Activated naive CD8-positive, alpha-beta T cell treated with anti-CD3 and anti-CD28 coated beads, Interleukin-2, amount 10 ng/mL, durations not matched to agents 7 days and 5 days (primary cell): ENCODE measurements at places on chromosomes 12 and 14. TPM values are rescaled to one million over a fixed set of nuclear protein-coding genes. Genes with fewer than 3 reads are reported as not detected.
A peak's percentile ranks its signal among the peaks of the same experiment; 100 is the strongest.

DNA sequence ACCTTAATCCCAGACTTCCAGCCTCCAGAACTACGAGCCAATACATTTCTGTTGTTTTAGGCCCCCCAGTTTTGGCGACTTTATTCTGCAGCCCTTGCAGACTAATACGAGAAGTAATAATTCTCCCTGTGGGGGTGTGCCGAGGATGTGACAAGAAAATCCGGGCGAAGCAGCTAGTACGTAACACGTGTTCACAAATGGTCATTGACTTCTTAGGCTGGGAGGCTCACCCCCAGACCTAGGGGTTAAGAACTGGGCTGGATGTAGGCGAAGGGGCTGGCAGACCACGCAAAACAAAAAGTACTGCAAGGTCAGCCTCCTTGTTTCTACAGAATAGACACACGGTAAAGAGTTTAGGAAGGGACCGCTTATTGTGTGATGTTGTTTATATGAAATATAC lies 69.8 kb upstream of the ESRRB start:
- H3K36me3 ChIP-seq = no peaks in the 10 kb centered on the region
- DNase-seq = no peak
- H3K27ac ChIP-seq = no peak overlapping the region
- H3K4me3 ChIP-seq = no peak overlapping the region
- H3K27me3 ChIP-seq = peaks cover 32% of the 10 kb centered on the region

DNA sequence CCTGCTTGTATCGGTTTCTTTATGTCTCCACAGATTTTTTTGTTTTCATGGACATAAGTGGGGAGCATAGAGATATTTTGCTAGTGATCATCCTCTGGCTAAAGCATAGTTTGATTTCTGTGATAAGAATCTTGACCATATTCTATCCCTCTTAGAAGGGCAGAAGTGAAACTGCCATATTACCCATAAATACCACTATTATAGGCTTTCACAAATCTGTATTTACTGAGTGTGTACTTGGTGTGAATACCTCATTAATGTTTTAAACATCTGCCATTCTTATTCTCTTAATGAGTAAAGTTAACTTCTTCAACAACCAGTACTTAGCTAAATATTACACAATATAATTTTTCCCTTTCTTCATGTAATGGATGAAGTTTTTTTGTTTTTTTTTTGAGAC lies 16.1 kb downstream of the WNK1 start:
- H3K4me1 ChIP-seq = peaks cover 29% of the 10 kb centered on the region
- no peak for DNase-seq
- H3K4me3 ChIP-seq = no peak overlapping the region
- H3K36me3 ChIP-seq = peaks cover 23% of the 10 kb centered on the region

DNA sequence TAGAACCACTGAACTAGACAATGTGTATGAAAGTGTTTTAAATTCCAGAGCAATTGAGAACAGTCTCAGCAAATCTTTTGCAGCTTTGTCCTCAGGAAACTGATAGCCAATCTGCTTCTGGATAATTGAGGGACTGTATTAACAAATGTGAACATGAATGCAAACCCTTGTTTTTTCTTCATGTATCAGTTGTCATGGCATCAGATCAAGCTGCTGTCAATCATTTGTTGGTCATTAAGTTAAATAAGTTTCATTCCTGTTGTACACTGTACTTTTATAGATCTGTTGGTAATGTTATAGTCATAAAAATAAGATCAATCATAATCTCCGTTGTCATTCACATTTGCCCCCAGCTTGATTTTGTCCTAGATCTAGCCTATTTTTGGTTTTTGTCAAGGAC lies 65.5 kb upstream of the RFX4 start:
- peaks cover 2% of the 10 kb centered on the region for H3K27me3 ChIP-seq
- peaks cover 2% of the 10 kb centered on the region for H3K4me1 ChIP-seq
- H3K27ac ChIP-seq = no peak overlapping the region
- no peak for DNase-seq
- H3K36me3 ChIP-seq = peaks cover 1% of the 10 kb centered on the region

The ZNF891 gene
- 3.9 TPM for total RNA-seq

DNA sequence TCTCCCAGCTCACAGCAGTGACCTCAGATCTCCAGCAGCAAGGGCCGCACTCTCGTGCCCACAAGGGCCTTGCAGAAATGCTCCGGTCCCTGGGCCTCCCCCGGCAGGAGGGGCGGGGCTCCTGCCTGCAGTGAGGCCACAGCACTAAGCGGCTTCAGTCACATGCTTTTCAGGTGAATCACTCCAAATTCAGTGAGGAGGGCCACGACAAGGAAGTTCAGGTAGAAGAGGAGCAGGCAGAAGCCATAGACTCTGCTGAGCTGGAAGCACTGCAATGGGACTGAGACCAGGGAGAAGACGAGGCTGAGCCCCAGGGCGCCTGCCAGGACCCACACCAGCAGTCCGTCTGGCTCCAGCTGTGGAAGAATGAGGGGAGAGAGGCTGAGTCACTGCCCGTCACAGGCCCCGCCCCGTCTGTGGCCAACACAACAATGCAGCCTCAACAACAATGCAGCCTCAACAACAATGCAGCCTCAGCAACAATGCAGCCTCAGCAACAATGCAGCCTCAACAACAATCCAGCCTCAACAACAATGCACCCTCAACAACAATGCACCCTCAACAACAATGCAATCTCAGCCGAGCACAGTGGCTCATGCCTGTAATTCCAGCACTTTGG lies 35.2 kb downstream of the SLC8B1 start:
- H3K4me3 ChIP-seq = no peak overlapping the region
- H3K27me3 ChIP-seq = no peaks in the 10 kb centered on the region
- peaks cover 15% of the 10 kb centered on the region for H3K4me1 ChIP-seq
- DNase-seq = no peak
- peaks cover 21% of the 10 kb centered on the region for H3K36me3 ChIP-seq

GRCh38 chr12:26367991-26368730 lies 172.8 kb downstream of the SSPN start:
- no peaks in the 10 kb centered on the region for H3K4me1 ChIP-seq
- DNase-seq = no peak
- H3K27ac ChIP-seq = no peak overlapping the region
- H3K36me3 ChIP-seq = peaks cover 3% of the 10 kb centered on the region
- H3K4me3 ChIP-seq = no peak overlapping the region

GRCh38 chr12:107109726-107110719 lies 16.7 kb upstream of the CRY1 start:
- no peak for DNase-seq
- H3K4me1 ChIP-seq = peaks cover 3% of the 10 kb centered on the region
- peaks cover 37% of the 10 kb centered on the region for H3K27me3 ChIP-seq
- no peaks in the 10 kb centered on the region for H3K36me3 ChIP-seq
- no peak overlapping the region for H3K27ac ChIP-seq
- no peak overlapping the region for H3K4me3 ChIP-seq

DNA sequence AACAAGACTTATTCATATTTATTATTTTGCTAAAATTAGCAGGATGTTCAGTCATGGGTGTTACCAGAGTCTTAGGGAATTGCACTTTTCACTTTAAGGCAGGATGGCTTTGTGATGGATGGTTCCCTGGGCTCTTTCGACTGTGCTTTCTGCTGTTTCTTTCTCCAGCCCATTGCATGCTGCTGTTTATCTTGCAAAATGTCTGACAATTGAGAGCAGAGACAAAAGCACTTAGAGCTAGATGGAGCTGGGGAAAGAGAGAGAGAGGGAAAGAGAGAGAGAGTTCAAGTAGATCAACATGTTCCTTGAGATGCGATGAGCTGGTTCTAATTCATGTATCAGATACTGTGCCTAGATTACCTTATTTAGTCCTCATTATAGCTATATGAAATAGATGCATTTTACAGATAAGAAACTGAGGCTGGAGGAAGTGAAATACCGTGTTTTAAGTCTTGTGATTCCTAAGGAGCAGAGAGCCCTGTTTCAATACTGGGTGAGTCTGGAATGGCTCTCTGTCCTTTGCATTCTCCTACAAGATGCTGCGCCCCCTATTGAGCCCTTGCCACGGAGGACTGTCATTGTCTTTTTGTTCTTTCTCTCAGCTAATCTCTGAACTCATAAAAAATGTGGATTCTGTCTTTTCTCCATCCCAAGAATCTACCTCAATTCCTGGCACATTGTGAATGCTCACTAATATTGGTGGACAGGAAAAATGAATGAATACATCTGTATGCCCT lies 227.9 kb downstream of the ALG10B start:
- no peak overlapping the region for H3K4me3 ChIP-seq
- H3K4me1 ChIP-seq = no peaks in the 10 kb centered on the region
- no peaks in the 10 kb centered on the region for H3K27me3 ChIP-seq
- no peak overlapping the region for H3K27ac ChIP-seq
- H3K36me3 ChIP-seq = no peaks in the 10 kb centered on the region

GRCh38 chr12:18373181-18373580 lies 111.9 kb downstream of the PIK3C2G start:
- DNase-seq = no peak
- no peak overlapping the region for H3K4me3 ChIP-seq
- no peaks in the 10 kb centered on the region for H3K4me1 ChIP-seq
- H3K27ac ChIP-seq = no peak overlapping the region
- no peaks in the 10 kb centered on the region for H3K36me3 ChIP-seq

DNA sequence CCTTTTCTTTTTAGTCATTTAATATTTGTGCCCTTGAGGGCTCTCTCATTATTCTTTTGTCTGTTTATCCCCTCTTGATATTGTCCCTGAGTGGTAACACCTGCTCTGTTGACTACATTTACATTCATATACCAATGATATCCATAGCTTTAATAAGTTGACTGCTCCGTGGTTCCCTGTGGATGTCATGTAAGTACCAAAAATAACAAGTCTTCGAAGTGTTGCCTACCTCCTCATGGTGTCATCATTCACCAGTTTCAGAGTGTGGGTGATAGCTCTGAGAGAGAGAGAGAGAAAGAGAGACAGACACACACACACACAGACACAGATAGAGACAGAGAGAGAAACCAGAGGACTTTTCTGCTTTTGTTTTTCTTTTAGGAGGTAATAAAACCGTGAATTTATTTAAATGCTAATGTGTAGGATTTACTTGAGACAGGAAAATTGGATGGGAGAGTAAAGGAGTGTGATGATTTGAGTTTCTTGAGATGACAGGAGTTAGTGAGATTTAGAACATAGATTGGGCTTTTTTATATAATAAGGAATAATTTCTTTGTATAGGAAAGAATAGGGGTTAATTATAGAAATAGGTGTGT lies 52.2 kb downstream of the PAPOLA start:
- DNase-seq = no peak
- H3K27me3 ChIP-seq = no peaks in the 10 kb centered on the region
- H3K27ac ChIP-seq = no peak overlapping the region
- H3K4me3 ChIP-seq = no peak overlapping the region

DNA sequence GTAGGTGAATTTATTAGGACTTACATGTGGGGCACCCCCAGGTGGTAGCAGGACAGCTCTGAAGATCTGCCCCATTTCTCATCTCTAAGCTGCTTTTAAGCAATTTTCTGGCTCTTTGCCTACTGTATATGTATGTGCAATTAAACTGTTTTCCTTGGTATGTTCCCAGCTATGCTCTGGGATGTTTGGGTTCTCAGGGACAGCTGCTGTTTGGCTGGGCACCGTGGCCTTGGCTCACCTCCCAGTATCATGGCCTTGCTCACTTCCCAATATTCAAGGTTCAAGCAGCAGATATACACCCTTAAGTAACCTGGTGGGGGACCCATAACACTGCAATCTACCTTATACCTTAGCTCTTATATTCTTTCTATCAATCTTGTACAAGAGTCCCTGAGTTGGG lies 53.7 kb upstream of the KITLG start:
- no peaks in the 10 kb centered on the region for H3K4me1 ChIP-seq
- DNase-seq = no peak
- no peaks in the 10 kb centered on the region for H3K36me3 ChIP-seq
- no peaks in the 10 kb centered on the region for H3K27me3 ChIP-seq
- H3K4me3 ChIP-seq = no peak overlapping the region
- no peak overlapping the region for H3K27ac ChIP-seq

- peaks cover 14% of the 10 kb centered on the region for H3K4me1 ChIP-seq
- no peak for DNase-seq
- no peaks in the 10 kb centered on the region for H3K27me3 ChIP-seq
- no peak overlapping the region for H3K4me3 ChIP-seq
These were observed 254.4 kb downstream of the FOXN3 start for GRCh38 chr14:89162586-89162985.

The DACT1 gene
- 0.50 TPM for total RNA-seq

The GNB3 gene
- 3.1 TPM for total RNA-seq

The GARIN6 gene
- total RNA-seq = not detected

The NOVA1 gene
- total RNA-seq = 0.40 TPM

DNA sequence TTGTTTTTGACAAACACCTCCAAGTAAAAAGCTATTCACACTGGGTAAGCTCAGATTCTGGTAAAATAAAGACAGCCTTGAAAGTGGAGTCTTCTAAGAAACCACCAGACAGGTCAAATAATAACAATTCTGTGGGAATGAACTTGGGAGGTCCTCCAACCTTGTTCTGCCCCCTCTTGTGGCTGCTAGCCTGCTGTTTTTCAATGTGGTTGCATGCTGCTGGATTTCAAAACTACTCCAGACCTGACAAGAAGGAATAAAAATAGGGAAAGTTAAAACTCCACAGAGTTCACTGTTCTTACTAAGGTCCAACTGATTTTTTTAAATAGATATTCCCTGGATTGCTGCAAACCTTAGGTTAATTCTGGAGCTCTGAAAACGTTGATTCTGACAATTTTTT lies 32.2 kb upstream of the RIN3 start:
- DNase-seq = no peak
- peaks cover 3% of the 10 kb centered on the region for H3K36me3 ChIP-seq

DNA sequence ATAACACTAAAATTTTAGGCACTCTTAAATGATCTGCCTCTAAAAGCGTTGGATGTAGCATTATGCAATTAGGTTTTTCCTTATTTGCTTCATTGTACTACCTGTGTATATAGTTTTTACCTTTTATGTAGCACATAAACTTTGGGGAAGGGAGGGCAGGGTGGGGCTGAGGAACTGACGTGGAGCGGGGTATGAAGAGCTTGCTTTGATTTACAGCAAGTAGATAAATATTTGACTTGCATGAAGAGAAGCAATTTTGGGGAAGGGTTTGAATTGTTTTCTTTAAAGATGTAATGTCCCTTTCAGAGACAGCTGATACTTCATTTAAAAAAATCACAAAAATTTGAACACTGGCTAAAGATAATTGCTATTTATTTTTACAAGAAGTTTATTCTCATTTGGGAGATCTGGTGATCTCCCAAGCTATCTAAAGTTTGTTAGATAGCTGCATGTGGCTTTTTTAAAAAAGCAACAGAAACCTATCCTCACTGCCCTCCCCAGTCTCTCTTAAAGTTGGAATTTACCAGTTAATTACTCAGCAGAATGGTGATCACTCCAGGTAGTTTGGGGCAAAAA lies 4.1 kb downstream of the CDKN1B start:
- DNase-seq = no peak
- H3K4me1 ChIP-seq = peaks cover 20% of the 10 kb centered on the region
- peak overlapping the region; percentile 96 for H3K4me3 ChIP-seq
- peaks cover 58% of the 10 kb centered on the region for H3K36me3 ChIP-seq

The MYRFL gene
- total RNA-seq = not detected

DNA sequence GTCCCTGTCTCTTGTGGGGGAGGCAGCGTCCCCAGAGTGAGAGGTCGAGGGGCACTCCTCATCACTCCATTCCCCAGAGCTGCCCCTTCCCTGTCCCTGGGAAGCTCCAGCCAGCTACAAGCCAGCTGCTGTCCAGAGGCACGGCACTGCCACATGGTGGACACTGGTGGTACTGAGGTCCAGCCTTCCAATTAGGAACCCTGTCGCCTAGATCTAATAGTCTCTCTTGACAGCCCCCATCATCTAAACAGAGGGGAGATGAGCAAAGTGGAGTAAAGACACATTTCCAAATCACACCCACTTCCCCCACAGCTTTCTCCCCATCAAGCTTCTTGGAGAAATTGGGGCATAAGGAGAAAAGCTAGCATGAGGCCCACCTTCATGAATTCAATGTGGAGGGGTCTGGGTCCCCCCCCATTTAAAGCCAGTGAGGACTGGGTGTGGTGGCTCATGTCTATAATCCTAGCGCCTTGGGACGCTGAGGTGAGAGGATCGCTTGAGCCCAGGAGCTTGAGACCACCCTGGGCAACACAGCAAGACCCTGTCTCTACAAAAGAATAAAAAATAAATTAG lies 2.1 kb upstream of the INHBE start:
- H3K36me3 ChIP-seq = no peaks in the 10 kb centered on the region
- peak overlapping the region; percentile 47 for H3K27ac ChIP-seq
- H3K4me3 ChIP-seq = no peak overlapping the region
- peaks cover 12% of the 10 kb centered on the region for H3K4me1 ChIP-seq
